Foreskin fibroblast (primary cell): ENCODE measurements at places on chromosomes 7 and 10.

GRCh38 chr7:14765731-14766130 lies 136.8 kb downstream of the DGKB start:
- DNase-seq, result no peak

DNA sequence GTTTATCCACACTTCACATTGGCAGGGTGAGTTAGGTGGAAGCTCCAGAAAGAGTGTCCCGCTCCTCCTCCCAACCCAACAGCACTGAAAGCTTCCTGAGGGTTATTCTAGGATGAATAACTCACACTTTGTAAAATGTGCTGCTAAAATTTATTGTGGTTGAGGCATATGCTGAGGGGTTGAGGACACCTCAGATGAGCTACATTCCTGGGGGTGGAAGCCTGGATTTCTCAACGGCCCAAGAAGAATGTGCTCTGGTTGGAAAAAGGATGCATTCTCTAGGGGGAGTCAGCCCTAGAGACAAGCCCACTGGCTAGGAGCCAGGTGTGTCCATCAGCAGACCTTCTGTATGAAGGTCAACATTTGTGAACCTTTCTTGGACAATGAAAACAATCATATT lies 91.5 kb upstream of the PDE1C start:
- DNase-seq, result peak; percentile 74

DNA sequence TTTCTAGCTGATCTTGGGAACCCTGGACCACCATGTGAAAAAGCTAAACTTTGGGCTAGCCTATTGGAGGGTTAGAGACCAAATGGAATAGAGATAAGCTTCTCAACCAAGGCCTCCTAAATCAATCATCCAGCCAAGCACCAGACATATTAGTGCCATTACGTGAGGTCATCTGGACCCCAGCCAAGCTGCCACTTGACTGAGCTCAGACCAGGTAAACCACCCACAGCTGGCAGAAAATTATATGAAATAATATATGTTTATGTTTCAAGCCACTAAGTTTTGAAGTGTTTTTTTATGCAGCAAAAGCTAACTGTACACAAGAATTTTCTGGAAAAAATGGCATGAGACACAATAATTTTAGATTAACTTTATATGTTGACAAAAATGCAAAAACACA lies 82.6 kb upstream of the PCGF5 start:
- no peak for DNase-seq

- peak; percentile 79 for DNase-seq
Measured at GRCh38 chr7:13848681-13849131, 140.8 kb downstream of the ETV1 start.

GRCh38 chr7:38881947-38882684 lies 26.9 kb downstream of the VPS41 start:
- no peak for DNase-seq

- DNase-seq, result peak; percentile 43
Measured at GRCh38 chr7:115350764-115351163, 428.9 kb downstream of the MDFIC start.

DNA sequence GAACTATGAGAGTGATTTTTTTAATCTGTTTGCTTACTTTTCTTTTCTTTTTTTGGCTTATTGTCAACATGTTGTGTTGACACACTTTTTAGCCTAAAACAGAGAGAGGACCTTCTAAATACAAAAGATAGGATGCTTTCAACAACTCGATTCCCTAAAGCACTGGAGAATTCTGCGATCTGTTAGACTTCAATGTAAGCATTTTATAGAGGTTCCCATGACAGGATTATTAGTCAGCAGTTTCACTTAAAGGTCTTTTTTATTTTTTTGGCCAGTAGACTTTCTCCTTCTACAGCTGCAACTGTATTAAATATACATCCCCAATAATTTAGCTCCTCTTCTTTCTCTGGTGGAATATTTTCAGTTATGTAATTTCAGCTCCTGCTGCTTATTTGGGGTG lies 12.7 kb upstream of the NRP1 start:
- DNase-seq, result peak; percentile 53

DNA sequence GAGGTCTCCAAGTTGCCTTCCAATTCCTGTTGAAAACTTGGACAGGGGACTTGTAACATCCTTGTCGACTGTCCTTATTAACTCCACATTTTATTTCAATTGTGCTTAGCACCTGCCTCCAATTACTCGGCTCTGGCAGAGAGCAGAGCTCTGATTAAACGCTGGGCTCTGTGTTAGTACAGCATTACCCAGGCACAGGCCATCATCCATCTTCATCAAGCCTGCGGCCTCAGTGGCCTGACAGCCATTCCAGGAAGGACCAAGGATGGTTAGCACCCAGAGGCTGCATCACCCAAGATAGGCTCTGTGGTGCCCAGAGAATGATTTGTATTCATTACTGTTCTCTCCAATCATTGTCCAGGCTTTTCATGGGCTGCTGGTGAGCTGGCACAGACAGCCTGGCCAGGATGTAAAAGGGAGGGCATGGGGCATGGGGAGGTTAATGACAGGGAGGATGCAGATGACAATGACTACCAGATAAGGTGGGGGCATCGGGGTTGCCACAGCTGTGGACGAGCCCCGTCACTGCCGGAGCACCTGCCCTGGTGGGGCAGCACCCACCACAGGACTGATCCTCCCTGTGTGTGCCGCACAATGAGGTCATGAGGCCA lies 123.3 kb downstream of the PTPN20 start:
- DNase-seq, result no peak

- DNase-seq, result no peak
Measured at GRCh38 chr7:106281585-106282318, 3.0 kb downstream of the NAMPT start.

GRCh38 chr10:117339578-117339977 lies 35.7 kb downstream of the PDZD8 start:
- DNase-seq, result peak; percentile 28

DNA sequence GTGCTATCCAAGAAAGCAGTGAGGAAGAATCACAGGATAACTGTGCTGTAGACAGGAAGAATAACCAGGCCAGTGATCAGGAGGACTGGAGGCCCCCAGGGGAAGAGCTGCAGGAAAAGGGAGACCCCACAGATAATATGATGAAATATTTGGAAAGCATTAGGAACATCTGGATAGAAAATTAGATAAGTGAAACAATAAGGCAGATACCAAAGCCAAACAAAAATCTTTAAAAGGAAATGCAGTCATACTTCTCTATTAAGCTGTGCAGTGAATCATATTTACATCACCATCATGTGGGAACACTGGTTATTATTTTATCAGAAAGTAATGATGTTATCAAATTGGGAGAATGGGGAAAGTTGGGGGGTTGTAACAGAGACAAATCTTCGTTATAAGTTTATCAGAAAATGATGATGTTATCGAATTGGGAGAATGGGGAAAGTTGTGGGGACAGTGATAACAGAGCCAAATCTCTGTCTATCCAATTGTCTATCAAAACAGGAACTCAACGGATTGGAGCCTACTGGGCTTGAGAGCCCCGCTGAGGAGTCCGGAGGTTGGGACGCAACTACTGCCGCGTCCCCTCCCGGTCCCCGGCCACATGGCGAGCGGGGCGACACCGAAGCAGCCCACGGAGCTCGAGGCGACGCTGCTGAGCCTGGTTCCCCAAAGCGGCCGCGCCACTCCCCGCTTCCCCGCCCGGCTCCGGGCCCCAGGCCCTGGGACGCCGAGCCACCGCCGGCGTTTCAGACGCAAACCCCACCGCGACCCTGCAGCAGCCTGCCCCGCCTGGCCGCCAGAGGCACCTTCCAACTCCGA lies 14.0 kb upstream of the RALA start:
- DNase-seq, result no peak

- DNase-seq, result peak; percentile 16
Measured at GRCh38 chr7:130566168-130566897, 74.4 kb downstream of the MEST start.

DNA sequence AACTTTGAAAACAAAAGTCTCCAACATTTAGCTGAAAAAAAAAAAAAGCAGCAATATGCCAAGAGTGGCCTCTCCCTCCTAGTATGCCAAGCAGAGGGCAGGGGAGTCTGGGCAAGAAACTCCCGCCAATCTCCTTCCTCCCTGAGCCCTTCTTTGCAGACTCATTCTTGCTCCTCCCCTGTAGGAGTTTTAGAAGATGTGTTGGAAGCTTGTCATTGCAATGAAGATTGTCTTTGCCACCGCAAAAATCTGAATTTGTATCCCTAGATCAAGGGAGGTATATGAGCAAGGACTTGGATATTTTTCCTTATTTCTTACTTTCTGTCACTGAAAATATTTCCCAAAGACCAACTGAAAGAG lies 2.6 kb upstream of the TNS3 start:
- no peak for DNase-seq

DNA sequence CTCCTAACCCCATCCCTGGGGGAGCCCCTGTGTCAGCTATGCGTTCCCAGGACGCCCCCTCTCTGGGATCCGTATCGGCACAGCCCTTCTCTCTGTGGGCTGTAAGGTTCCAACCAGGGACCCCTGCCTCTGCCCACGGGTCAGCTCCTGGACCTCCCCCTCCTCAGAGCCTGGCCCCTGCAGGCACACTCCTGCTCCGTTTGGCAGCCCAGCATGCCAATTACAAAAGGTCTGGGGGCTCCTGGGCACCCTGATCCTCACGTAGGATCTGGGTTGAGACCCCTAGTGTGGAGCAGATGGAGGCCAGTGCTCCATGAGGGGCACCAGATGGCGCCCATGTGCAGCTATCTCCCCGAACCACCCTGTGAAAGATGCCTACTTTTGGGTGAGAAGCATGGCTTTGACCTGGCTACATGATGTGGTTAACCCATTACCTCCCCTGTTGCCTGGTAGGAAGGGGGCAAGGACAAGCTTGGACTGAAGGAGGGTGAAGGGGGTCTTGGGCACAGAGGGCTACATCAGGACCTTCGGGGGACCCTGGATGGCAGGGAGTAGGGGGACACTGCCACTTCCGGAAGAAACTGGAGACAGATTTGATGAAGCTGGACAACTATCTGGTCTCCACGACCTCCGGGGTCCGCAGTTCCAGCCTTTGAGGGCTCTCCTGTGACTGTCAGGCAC lies 9.0 kb downstream of the TACR2 start:
- no peak for DNase-seq
